AG04450 (cell line): ENCODE measurements at places on chromosomes 2 and 18. TPM values are rescaled to one million over a fixed set of nuclear protein-coding genes. Genes with fewer than 3 reads are reported as not detected.

- DNase-seq: no peak
Measured at GRCh38 chr2:174749793-174750192, 14.5 kb downstream of the CHRNA1 start.

Gene HRH4
- 0.01 TPM in 1 of 2 replicates, not detected in the other for polyA plus RNA-seq

Gene TIMM21
- polyA plus RNA-seq: 49.0 and 52.7 TPM in 2 replicates

- DNase-seq: no peak
Measured at GRCh38 chr18:58227361-58227930, 183.4 kb downstream of the NEDD4L start.

DNA sequence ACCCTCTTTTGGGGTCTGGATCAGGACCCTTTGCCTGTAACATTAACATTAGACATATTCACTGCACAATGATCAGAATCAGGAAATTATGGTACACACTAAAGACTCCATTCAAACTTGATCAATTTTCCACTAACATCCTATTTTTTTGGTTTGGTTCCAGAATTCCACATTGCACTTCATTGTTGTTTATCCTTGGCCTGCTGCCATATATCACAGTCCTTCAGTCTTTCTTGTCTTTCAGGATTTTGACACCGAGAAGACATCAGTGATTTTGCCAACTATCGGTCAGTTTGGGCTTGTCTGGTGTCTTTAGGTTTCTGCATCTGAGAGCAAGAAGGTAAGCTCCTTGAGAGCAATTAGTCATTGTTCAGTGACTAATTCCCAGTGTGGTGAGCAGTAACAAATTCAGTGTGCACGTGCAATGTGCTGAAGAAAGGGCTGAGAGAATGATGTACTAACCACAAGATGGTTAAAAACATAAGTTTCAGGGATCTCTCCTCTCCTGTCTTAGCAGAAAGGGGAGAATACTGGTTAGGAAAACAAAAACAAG lies 23.5 kb downstream of the MARCHF4 start:
- no peak for DNase-seq

Gene ALLC
- not detected in 2 replicates for polyA plus RNA-seq

GRCh38 chr2:48750128-48750739 lies 5.3 kb downstream of the LHCGR start:
- no peak for DNase-seq

GRCh38 chr18:53757328-53757727 lies 467.1 kb downstream of the MBD2 start:
- DNase-seq: no peak

DNA sequence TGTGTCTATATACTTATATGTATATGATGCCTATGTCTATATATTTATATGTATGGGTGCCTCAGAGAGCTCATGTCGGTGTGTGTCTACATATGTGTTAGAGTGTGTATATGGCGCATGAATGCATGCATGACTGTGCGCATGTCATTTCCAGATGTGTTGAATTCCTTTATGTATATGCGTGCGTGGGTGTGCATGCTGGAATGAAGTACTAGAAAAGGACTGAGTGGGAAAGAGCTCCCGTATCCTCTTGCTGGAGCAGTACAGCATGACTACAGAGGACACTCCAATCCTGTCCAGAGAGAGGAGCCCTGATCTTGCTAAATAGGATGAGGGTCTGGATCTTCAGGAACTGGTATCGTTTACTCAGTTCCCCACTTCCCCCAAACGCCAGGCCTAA lies 56.8 kb upstream of the LRPPRC start:
- DNase-seq: no peak

Gene DUSP2
- polyA plus RNA-seq: 0.94 and 1.0 TPM in 2 replicates

GRCh38 chr2:62743506-62743905 lies 38.0 kb downstream of the EHBP1 start:
- no peak for DNase-seq

Gene EPAS1
- polyA plus RNA-seq: 506 and 522 TPM in 2 replicates

Gene CTLA4
- polyA plus RNA-seq: not detected in 2 replicates

DNA sequence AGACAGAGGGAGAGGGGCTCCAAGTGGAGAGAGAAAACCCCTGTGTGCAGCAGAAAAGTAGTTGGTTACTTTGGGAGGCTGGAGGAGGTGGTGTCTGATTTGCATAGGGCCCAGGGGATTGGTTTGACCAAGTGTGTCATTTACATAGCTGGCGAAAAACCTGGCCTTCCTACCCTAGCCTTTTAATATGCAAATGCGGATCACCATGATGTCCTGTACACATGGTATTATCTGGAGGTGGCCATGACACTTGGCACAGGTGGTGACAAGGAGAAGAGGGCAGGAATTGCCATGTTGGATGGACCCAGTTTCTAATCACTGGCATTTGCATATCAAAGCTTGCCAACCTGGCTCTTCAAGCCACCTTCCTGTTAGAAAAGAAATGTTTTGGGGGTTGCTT lies 120.8 kb upstream of the CHAC2 start:
- no peak for DNase-seq

Gene CHRND
- not detected in 2 replicates for polyA plus RNA-seq

Gene ZNF385B
- not detected in 2 replicates for polyA plus RNA-seq

DNA sequence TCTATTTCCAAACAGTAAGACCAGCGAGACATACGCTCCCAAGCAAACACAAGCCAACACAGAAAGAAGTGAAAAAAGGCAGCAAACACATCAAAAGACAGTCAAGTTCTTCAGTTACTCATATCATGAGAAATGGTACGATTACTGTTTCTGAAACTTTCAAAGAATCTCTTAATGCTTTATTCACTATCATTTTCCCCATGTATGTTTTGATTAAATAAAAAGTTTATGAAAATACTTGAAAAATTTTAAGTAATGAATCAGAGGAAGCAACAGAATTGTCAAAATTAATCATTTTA lies 114.9 kb downstream of the HDAC4 start:
- no peak for DNase-seq

Gene POTEJ
- polyA plus RNA-seq: not detected in 2 replicates

DNA sequence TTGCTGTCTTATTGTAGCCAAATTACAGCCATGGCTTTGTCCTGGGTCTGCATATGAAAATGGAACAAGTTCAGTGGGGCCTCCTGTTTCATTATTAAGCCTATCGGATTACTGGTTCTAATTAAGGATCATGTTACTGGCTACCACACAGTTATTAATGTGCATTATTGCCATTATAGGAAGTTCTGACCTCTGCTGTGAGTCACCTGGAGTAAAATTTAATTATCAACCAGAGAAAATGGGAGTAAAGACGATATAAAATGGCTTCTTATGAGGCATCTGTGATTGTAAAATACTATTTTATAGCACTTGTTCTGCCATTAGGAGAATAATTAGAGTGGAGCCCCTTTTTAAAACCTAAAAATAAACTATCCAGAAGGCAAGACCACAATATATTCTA lies 143.3 kb upstream of the ITGB6 start:
- DNase-seq: no peak

Gene GULP1
- polyA plus RNA-seq: 32.7 and 44.7 TPM in 2 replicates
